Sciatic nerve (tissue), 2 donors: ENCODE measurements at places on chromosomes 11 and 22. TPM values are rescaled to one million over a fixed set of nuclear protein-coding genes. Genes with fewer than 3 reads are reported as not detected.

DNA sequence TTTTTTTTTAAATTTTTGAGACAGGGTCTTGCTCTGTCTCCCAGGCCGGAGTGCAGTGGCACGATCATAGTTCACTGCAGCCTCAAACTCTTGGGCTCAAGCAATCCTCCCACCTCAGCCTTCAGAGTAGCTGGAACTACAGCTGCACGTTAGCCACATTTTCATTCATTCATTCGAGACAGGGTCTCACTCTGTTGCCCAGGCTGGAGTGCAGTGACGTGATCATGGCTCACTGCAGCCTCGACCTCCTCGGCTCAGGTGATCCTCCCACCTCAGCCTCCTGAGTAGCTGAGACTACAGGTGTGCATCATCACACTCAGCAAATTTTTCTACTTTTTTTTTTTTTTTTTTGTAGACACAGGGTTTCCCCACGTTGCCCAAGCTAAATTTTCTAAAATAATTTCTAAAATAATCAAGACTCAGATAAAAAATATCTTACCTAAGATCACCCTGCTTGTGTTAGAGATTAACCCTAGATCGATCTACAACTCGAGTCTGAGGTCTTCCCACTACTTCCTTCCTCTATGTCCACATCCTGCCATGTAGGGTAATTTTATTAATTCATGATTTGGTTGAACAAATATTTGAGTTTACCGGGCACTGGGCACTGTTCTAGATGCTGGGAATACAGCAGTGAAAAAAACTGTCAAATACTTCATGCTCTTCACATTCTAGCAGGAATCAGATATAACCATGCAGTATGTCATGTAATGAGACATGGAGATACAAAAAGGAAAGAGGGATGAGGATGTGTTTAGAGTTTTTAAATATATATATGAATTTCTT is 15.1 kb downstream of the EIF4G2 start:
- DNase-seq = no peak

DNA sequence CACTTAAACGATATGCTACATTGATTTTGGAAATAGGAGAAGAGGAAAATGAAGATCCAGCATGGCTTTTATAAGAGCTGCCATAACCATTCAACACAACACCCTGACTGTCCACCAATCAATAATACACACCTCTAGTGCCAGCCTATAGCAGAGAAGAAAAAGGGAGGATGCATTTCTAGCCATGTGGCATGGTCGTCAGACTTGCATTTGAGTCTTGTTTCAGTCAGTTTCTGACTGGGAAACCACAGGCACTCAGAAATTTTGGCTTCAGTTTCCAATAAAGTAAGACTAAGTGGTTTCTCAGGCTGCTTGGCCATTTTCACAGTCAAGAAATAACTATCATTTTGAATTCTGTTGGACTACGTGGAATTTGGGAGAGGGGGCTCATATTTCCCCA is 523.5 kb upstream of the LRRC4C start:
- no peak for DNase-seq

The CCDC73 gene
- not detected for total RNA-seq

- no peak for DNase-seq
Observed at GRCh38 chr11:106088896-106089295, 11.4 kb downstream of the AASDHPPT start.

- no peak for DNase-seq
Observed at GRCh38 chr11:116042146-116042545, 537.9 kb upstream of the CADM1 start.
